CD4-positive, alpha-beta T cell treated with Interleukin-2 at 100 ng/mL for 4 hours (primary cell): ENCODE measurements at places on chromosomes 13 and 19.

DNA sequence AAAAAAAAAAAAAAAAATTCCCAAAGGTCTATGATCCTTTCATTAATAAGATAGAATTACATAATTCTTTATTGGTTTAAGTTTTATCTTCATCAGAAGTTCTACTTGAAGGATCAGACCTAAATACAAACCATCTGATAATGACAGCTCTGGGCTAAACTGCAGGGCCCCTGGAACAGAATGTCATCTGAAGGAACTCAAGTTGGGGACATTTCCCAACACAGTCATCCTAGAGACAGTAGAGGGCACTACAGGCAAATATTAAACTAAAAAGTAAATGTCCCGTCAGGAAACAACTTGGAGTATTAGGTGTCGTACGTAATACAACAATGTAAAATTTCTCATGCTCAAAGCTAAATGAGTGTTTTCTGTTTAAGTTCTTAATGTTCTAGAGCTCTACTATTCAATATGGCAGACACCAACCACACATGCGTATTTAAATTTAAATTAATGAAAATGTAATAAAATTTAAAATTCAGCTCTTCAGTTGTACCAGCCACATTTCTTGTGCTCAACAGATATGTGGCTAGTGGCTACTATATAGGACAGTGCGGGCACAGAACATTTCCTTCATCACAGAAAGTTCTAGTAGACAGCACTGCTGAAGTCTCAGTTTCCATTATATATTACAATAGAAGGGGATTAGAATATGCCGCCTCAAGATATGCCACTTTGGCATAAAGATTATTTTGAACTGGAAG is 21.8 kb upstream of the NAXD start:
- peak; percentile 44 for DNase-seq

DNA sequence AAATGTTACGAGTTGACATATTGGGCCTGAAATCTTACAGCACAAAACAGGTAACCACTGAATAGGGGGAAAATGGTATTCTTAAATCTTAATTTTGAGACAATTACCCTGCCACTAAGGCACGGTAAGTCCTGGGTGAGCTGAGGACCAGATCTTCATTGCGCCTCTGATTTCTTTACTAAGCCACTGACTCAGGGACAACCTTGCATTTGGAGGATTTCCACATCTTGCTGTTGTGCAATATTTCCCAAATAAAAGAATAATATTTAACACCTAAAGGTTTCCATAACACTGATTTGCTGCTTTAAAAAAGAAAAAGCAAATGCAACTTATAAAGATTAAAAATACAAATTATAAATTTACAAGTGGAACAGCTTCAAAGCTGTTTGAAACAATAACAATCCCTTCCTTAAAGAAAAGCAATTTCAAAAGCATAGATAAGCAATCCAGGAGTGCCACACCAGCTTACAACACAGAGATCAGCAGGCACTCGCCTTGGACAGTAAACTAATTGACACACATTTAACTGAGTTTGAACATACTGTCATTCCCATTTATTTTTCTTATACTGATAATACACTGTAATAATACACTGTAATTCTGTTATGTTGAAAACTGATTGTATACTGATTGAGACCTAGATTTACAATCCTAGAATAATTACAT is 79.6 kb upstream of the DOCK9 start:
- DNase-seq, result no peak

DNA sequence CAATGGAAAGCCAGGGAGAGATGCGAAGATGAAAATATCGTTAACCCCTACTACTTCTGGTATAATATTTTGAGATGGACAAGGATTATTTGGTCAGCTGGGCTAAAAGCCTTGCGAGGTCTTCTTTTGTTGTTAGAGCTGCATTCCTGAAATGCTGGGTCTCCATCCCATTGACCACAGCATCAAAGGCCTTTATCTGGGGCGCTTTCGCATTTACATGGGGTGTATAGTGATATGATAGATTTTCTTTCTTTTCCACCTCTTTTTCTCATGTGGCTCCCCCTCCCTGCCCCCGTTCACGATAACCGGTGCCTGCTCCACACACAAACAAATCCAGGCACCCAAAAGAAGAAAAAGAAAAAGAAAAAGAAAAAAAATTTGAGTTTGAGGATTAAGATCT is 77.5 kb downstream of the ZNF536 start:
- no peak for DNase-seq

DNA sequence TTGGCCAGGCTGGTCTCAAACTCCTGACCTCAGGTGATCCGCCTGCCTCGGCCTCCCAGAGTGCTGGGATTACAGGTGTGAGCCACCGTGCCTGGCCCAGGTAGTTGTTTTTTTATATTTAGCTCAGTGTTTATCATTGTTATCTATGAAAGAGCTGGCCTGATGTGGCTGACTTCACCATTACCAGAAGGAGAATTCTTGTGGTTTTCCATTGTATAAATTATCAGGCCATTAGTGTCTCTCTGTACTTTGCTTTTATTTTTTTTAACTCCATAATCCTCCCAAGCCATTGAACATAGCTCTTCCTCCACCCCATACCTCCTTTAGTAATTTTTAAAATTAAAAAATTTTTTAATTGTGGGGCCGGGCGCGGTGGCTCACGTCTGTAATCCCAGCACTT is 24.2 kb downstream of the CERS4 start:
- no peak for DNase-seq

DNA sequence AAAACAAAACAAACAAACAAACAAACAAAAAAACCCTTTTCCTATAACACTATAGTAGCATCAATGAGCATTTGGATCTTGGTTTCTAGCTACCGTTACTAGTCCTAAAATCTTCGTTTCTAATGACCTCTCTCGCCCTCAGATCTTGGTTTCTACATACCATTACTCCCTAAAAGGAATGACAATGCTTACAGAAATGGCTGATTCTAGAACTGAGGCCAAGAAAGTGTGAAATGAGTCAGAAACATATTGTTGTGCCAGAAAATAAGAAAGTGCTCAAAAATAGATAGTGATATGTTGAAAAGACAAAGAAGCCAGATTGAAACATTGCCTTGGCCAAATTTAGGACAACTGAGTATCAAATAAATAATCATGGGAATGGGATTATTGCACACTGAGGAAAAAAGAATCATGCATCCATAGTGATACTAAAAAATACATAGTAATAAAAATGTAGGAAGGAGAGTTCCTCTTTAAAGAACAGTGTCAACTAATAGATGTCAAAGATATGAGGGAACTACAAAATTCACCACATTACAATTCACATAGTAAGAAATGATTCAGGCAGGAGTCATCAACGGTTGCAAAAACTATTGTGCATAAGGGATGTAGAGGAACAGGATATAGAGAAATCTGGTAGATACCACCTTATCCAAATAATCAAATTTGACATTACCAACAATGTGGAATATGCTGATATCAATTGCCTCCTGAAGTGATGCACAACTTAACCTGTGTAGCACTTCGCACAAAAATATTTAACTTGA is 386.6 kb downstream of the DIAPH3 start:
- DNase-seq, result no peak

DNA sequence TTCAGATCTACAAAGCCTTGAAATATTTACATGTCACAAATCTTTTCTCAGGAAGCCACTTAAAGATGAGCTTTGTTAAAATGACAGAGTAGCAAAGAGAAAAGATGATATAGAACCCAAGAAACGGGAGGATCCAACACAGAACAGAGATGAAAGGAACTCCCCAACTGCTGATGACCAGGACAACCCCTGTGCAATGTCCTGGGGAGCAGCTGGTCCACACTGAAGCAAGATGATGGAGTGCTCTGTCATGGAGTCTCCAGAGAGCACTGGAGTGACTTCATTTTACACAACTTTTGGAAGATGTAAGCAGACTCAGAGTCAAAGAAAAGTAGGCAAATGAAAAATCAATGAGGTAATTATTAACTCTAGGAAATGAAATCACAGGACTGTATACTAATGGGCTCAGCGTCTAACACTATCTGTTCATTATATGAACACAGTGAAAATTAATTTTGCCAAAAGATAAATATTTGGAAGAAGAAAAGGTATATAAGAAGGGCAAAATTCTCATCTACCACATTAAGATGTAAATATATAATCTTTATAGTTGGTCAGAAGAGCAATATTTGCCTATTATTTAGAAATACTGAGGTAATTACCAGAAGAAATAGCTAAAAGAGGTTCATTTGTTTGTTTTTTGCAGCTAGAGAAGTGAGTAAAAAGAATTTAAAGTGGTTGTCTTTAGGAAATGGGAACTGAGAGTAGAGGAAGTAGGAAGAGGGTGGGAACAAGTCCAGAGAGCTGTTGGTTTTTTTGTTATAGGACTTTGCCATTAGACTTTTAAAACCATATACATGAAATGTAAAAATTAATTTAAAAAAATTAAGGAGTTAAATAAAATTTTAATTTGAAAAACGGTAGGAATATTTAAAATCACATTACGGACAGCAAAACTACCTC is 30.5 kb downstream of the MTRF1 start:
- no peak for DNase-seq

GRCh38 chr13:46382224-46382623 is 4.8 kb downstream of the RUBCNL start:
- no peak for DNase-seq

DNA sequence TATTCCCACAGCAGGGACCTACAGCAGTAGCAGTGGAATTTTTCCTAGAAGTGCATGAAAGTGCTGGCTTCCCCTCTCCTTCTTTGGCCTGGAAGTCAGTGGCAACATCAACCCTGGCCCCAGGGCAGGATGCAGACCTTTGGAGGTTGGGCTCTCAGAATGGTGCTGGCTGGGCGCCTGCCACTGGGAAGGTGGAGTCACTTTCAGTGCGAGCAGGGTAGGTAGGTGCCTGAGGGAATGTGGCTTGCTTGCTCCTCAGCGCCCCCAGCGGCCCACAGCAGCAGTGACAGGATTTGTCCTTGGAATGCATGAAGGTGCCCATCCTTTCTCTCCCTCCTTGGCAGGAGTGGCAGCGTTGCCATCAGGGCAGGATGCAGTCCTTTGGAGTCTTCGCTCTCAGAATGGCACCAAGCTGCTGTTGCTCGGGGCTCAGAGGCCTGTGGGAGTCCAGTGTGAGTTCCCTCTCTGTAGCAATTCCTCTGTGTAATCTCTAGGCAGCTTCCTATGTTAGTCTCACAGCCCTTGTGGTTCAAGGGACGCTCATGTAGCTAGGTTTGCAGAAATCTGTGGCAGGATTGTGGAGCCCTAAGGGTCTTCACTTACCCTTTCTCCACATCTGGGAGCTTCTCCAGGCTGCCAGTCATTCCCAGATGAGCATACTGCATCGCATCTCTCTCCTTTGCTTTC is 354.4 kb upstream of the DACH1 start:
- DNase-seq, result no peak

GRCh38 chr19:5805462-5806132 is 730 bp downstream of the NRTN start:
- peak; percentile 47 for DNase-seq

DNA sequence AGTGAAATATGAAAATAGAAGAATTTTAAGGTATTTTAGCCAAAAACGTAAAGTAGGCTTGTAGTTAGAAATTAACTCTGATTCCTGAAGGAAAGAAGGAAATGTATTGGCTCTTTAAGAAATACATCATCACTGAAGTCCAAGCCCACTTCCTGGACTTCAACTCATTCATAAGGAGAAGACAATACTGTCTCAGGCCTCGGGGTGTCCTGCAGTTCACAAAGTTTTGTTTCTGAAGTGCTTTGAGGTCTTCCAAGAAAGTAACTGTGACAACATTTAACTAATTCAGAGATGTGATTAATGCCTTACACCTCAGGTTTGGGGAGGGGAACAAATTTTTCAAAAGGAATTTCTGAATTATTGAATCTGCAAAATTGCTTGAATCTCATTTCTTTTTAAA is 65.8 kb upstream of the STARD13 start:
- DNase-seq, result no peak

DNA sequence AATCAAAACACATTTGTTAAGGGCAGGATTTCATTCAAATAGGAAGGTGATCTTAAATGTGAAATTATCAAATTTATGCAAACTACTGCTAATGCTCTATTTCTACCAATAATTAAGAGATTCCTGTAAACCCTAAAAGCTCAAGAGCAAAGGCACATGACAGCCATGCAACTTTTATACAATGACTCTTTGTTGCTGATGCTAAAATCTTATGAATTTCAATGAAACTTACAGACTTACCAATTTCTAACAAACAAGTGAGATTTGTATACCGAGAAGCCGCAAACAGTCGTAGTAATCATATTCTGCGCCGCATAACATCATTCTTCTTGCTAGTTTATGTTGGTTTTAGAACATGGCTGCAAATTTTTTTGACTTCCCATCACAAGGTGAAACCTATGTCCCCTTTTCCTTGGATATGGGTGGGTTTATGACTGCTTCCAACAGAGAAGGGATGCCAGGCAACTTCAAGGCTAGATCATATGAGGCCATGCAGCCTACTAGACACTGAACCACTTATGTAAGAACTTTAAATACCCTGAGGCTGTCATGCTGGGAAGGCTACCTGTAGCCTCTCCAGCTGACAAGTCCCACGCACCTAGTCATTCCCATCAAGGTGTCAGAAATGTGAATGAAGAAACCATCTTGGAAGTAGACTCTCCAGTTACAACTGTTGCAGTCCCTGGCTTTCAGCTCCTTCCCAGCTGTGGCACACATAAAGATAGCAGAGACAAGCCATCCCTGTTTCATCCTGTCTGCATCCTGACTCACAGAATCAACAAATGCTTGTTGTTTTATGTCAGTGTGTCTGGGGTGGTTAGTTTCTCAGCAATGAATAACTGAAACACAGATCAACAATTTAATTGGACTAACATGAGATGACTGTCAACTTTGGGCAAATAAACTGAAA is 42.0 kb downstream of the LNX2 start:
- no peak for DNase-seq

DNA sequence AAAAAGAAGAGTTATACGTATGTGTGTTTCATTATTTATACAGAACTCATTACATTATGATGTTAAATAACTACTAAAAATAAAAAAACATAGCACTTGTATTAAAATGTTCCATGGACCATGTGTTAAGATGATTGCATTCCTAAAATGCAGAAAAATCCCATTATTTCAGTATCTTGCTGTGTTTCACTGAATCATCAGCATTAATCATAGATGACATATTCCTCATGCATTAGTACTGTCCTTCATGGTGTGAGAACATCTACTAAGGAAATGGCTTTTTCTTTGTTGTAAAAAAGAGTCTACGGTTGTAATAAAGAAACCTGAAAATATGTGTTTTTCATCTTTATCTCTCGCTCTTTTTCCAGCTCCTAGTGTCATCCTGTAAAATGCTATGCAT is 416.5 kb downstream of the FGF14 start:
- DNase-seq, result no peak

DNA sequence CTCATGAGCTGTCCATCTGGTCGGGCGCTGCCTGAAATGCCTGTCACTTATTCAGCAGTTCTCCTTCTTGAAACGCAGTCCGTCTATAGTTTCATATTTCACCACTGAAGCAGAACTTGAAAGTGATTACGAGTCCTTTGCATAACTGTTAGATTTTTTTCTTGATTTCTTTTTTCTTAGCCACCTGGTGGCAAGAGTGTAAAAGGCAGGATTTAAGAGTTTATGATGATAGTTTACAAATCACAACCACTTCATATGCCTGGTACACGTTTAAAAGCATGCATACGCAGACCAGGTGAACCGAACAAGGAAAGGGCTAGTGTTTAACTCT is 45.8 kb downstream of the GGACT start:
- peak; percentile 48 for DNase-seq
